SK-N-SH treated with all-trans-retinoic acid at 6 μM for 48 hours (cell line): ENCODE measurements at places on chromosomes 7 and 10.

GRCh38 chr7:128209229-128210035 is 31.6 kb upstream of the LEP start:
- ATAC-seq = peak; percentile 86

DNA sequence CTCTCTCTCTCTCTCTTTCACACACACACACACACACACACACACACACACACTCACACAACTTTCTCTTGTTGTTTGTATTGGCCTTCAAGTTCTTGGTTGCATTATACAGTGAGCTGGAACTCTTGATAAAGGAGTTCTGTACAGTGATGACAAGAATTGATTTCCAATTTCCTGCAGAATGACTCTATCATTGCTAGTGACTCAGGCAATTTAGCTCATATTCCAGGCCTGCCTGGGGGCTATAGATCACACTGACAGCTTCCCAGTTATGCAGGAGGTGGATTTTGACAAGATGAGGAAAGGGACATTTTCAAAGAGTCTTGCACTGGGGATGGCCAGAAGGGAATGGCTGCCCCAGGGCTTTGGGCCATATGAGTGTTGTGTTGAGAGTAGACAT is 508.8 kb downstream of the TYW1 start:
- ATAC-seq = no peak

DNA sequence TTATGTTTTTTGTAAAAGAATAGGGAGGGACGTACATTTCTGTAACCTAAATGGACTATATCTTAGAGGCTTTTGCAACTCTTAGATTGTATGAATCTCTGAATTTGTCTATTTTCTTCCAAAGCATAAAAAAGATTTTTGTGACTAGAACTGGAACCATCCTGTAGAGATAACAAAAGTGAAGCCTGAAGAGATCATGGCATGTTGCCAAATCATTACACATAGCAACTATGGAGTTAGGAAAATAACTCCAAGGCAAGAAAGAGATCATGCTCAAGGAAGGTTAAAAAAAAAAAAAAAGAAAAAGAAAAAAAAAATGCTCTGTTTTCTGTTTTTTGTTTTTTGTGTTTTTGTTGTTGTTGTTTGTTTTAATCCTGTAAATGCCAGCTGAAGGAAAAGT is 567.7 kb upstream of the ZWINT start:
- no peak for ATAC-seq

GRCh38 chr7:85095366-85095765 is 91.5 kb downstream of the SEMA3D start:
- no peak for ATAC-seq

DNA sequence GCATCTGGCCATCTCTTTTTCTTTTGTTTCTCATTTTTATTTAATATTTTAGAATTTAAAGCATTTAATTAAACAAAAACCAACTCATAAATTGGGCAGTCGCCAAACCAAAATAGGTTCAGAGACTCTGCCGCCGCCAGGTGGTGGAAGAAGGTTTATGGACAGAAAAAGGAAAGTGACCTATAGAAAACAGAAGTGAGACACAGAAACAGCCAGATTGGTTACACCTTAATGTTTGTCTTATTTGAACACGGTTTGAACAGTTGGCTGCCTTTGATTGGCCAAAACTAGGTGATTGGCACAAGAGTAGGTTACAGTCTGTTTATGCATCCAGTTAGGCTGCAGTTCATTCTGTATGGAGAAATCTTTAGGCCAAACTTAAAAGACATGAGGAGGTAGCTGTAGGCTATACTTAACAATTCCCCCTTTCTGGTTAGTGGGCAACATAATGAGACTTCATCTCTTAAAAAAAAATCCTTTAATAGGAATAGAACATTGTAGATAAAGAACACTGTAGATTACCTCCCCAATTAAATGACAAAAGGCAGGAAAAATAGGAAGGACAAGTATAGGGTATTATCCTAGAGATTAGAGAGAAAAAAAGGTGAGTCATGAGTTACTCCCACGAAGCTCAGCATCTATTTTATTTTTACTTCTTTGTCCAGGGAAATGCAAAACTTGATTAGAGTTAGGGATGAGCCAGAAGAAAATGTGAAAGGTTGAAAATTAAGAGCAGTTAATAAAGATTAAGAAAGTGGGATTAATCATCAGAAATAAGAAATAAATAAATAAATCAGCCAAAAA is 23.9 kb upstream of the CYCS start:
- no peak for ATAC-seq

GRCh38 chr10:56346845-56347415 is 14.1 kb downstream of the ZWINT start:
- no peak for ATAC-seq
